ENCODE measurements at places on chromosomes 3 and 15.

- DNase-seq: no peak
Measured at GRCh38 chr3:171470714-171471227, 10.6 kb upstream of the TNIK start.

- DNase-seq: no peak
Measured at GRCh38 chr3:24818055-24818454, 323.4 kb upstream of the THRB start.

GRCh38 chr3:109640146-109640652 lies 302.9 kb upstream of the DPPA4 start:
- DNase-seq: no peak

DNA sequence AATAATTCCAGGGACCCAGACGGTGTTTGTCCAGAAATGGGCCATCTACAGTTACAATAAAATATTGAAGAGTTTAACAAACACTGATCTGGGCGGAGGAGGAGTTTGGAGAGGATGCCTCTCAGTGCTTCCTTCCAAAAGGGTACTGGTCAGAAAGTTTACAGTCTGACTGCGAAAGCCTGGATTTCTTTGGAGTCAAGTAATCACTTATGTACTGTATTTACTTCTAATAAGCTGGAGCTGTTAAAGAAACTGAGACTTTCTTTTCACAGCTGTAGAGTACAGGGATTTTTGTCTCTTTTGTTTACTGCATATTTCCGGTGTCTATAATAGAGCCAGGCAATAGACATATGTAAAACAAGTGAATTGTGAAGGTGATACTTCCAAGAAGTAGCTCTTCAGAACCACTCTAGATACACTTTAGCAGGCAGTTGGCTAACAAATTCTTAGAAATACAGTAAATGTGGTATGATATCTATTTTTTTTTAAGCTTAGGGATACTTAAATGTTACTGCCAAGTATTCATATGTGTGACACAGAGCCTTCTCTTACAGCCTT lies 22.1 kb upstream of the NEO1 start:
- DNase-seq: no peak

DNA sequence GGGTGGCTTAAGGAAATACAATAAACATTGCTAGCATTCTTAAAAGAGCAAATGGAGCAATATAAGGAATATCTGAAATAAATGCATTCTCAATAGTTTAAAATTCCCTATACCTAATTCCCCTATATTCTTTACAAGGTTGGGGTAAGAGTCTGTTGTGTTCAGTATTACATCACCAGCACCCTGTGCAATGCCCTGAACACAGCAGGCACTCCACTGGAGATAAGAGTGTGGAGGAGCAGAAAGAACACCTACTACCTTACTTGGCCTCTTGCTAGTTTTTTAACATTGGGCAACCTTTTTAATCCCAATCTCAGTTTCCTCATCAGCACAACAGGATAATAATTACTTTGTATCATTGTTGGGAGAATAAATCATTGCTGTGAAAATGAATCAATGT lies 140.2 kb upstream of the PLXND1 start:
- DNase-seq: no peak

DNA sequence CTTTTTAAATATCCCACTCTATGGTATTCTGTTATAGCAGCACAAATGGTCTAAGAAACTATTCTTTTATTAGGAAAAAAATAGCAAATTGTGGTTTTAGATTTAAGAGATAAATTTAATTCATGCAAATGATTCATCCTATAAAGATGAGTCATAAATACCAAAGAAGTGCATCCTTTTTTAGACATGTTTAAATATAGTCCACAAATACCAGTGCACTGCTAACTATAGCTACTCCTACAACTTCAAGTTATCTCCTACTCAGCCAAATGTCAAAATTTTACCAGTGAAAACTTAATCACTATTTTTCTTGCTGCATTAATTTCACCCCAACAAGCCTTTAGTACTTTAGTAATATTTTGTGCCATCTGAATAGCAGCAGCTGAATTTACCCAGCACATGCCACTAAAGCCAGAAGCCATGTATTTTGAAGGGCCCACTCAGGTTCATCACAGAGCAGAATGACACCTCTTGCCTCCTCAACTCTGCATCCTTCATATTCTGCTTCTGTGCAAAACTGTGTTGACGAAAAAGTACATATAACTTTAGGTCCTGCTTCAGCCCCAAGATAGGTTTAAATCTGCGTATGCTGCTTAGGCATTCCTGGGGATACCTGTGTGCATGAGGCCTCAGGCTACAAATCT lies 24.9 kb downstream of the CX3CR1 start:
- DNase-seq: no peak

DNA sequence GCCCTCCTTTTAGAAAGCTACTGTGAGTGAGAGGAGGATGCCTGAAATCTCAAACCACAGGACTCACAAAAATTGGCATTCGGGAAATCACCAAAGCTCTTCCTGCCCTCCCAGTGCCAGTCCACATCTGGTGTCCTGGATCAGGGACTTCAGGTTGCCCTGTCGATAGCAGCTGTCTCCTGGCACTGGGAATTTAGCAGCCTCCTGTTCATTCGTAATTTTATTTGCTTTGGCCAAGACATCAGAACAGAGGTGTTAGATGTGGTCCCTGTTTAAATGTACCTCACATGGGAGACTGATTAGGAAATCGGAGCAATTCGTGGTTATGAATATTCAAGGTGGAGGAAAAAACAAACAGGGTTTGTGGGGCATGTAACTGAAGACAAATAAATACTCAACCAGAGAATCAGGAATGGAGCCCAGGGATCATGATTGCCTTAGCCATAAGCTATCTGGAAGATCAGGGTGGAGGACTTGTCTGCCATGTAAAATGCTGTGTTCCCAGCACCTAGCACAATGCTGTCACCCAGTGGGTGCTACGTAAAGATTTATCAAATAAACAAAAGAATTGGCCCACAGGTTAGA lies 265.2 kb upstream of the PROK2 start:
- no peak for DNase-seq

DNA sequence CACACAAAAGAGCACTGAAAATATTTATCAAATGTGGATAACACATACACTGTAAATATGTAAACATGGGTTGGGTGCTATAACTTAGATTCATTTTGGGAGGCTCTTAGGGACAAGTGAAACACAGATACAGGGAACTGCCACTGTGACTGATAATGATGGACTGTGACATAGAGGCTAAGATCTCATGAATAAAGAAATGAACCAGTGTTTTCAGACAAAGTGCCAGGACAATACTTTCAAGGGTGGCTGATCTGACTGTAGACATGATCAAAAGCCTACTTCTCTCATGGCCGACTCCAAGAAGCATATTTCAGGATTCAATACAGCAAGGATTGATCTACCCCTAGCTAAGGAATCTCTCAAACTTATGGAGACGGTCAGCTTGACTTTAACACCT lies 353.8 kb downstream of the FGF12 start:
- no peak for DNase-seq

DNA sequence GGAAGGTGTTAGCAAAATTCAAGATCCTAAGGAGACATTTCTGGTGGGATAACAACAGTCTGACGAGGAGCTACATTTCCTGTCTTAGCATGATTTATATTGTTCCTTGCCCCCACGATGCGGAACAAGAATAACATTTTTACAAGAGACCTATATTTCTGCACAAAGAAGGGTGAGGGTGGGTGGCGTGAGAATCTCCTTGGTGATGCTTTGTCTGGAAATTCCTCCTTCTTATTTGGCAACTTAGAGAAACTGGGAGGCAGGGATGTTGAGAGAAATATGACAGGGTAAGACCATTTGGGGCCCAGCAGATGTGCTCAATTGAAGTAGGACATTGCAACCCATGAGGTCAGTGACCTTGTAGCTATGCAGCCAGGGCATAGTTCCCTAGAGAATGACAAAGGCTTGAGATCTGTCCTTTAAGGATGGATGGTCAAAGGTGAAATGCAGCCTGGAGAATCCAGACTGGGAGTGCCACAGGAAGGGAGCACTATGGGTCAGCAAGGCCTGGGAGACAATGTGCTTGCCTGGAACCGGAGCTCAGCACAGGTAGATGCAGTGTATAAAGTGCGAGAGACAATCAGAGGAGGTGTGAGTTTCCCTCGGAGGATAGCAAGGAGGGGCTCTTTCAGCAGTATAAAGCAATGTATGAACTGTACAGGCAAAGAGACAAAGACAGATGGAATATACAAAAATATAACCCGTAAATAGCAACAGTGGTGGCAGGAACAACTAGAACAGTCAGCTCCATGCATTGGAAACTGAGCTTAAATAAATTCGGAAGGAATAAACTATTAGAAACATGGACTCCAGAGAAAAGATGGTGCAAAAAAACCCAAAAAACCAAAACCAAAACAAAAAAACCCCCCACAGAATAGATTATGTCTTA lies 317.6 kb upstream of the TBL1XR1 start:
- DNase-seq: no peak

GRCh38 chr3:27976933-27977332 lies 254.8 kb upstream of the EOMES start:
- no peak for DNase-seq

- no peak for DNase-seq
Measured at GRCh38 chr15:57393061-57393460, 16.8 kb downstream of the CGNL1 start.

GRCh38 chr15:80474224-80475215 lies 70.3 kb downstream of the ARNT2 start:
- no peak for DNase-seq
